Stimulated activated CD8-positive, alpha-beta memory T cell treated with anti-CD3 and anti-CD28 coated beads, Interleukin-2, amount 100 ng/mL, for 1 hour (primary cell): ENCODE measurements at places on chromosomes 11 and 22.

- peak; percentile 59 for DNase-seq
Measured at GRCh38 chr11:62593434-62594044, 2.2 kb upstream of the TUT1 start.

DNA sequence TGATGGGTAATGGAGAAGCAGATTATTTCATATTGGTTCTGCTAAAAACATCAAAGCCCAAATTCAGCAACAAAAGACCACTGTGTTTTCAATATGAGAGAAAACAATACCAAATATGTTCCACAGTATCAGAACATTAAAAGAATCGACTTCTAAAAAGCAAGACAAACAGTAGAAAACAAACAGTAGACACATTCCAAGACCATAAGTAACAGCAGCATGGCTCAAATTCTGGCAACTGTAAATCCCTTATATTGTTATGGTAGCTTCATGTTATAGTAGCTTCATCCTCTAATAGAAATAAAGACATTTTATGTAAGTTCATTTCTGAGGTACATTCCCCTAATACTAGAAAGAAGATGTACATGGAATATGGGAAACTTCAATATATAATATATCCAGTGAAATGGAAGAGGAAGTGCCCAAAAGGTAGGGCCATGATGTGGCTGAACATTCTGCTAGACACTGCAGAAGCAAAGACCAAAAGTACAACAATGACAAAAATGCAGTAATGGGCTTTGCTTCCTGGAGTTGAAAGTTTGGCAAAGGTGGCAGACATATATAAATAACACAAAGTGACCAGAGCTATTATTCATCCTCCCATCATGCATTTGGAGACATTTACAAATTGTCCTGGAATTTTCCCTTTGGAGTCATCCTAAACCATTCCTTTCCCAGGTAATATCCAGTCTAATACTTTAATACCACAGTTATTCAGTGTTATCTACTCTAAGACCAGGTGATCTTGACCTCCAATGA, 299.9 kb downstream of the DCDC1 start:
- no peak for DNase-seq

- no peak for DNase-seq
Measured at GRCh38 chr11:40716344-40717130, 742.9 kb downstream of the LRRC4C start.

- DNase-seq = no peak
Measured at GRCh38 chr11:86002431-86002830, 66.5 kb downstream of the PICALM start.

DNA sequence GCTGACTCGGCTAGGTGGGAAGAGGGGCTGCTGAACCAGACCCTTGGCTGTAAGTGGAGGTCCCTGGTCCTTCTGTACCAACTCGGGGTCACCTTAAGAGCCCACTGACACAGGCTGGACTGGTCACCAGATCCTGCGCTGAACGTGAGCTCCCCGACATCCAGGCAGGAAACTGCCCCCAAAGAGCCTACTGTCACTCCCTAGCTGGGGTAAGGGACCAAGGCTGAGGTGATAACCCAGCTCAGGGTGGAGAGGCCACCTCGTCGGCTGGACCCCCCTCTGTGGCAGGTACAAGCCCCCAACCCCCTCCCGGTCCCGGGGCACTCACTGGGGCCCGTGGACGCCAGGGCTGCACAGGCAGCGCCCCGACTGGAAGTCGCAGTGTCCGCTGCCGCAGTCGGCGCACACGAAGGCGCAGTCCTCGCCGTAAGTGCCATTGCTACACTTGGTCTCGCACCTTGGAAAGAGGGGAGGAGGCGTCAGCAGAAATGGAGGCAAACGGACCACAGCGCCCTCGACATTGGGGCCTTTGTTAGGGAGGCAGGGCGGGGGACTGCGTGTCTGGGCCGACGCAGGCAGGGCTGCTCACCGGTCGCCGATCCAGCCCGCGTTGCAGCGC, 7.4 kb downstream of the SCARF2 start:
- DNase-seq = no peak

- DNase-seq = no peak
Measured at GRCh38 chr11:67113231-67113721, 5.8 kb upstream of the KDM2A start.

GRCh38 chr22:27170491-27170890, 513.1 kb downstream of the MIAT start:
- no peak for DNase-seq

- no peak for DNase-seq
Measured at GRCh38 chr22:48483764-48484528, 1343.7 kb downstream of the BRD1 start.

- DNase-seq = no peak
Measured at GRCh38 chr22:25623310-25623734, 58.8 kb downstream of the GRK3 start.

- DNase-seq = no peak
Measured at GRCh38 chr11:56716379-56716854, 17.5 kb downstream of the OR9G1 start.
